ENCODE measurements at places on chromosomes 3 and 15.

DNA sequence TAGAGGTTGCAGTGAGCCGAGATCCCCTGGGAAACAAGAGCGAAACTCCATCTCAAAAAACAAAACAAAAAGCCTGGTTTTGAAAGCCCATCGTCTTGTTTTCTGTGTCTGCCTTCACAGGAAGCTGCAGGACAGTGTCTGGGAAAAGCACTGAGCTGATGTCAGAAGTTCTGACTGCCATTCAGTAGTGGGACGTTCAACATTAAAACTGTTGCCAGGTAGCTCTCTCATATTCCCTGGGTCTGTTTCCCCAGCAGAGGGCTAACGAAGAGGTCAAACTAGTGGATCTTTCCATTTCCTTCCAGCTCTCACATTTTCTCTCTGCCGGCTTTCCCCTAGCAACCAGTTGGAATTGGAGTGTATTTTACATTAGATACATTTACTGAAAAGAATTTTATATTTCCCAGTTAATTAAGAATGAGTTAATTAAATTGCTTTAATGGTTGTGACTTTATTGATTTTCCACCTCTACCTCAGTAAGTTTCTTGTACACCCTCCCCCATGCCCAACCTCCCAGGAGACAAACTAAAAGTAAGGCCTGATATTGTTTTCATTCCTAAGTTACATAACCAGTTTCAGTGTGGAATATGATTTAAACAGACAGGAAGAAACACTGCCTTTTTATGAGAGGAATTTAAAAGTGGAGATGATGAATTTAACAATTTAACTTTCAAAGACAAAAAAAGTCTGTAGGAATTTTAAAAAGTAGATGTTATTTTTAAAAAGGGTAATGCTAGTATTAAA, 29.9 kb downstream of the RCN2 start:
- DNase-seq: no peak

GRCh38 chr3:27767000-27767399, 44.9 kb upstream of the EOMES start:
- no peak for DNase-seq

DNA sequence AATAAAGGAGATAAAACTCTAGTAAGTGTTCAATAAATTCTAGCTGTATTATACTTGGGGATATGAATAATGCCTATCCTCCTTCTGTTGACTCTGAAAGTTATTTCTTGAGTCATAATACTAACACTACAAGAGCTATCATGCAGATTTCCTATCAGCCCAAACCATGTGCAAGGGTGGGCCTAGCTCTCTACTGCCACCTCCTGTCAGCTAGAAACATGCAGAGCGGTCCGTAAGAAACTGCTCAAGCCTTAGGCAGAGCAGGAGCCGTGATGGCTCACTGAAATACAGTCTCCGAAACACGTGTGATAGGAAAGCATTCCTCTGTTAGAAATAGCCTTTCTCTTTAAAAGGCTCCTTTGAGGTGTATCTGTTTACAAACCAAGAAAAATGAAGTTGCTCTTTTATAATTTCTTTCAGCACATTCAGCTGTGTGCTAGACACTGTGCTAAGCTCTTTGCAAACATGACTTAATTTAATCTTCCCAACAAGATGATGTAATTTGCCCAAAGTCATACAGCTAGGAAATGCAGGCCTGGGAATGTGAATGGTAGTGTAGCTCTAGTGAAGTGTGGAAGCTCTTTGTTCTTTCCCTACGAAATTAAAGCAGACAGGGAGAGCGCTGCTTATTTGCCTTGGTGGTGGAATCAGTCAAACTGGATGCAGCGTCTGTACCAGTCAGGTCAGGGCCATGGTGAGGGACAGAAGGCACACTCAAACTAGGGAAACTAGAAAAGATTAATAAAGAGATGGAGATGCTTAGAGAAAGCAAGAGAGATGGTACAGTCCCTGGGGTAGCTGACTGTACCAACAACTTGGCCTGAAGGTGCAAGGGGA, 43.1 kb downstream of the MTHFS start:
- peak; percentile 81 for DNase-seq

GRCh38 chr3:53806182-53807116, 39.8 kb downstream of the CHDH start:
- DNase-seq: peak; percentile 40

- DNase-seq: no peak
Measured at GRCh38 chr3:152043620-152044019, 170.2 kb downstream of the SUCNR1 start.

DNA sequence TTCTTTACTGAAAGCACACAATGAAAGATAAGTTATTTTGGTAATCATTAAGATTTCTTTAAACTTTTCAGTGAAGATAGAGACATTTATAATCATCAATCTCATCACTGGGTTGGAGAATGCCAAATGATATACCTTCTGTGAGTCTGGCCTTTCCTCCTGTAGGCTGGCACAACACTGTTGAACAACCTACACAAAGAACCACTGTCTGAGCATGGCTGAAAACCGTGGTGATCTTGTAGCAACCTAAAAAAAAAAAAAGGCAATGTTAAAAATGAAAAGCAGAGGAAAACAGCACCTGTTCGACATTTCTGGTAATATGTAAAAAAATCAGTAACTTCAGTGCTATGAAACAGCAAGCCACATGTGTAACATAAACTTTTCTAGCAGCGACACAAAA, 1.8 kb downstream of the RPS27L start:
- DNase-seq: no peak

DNA sequence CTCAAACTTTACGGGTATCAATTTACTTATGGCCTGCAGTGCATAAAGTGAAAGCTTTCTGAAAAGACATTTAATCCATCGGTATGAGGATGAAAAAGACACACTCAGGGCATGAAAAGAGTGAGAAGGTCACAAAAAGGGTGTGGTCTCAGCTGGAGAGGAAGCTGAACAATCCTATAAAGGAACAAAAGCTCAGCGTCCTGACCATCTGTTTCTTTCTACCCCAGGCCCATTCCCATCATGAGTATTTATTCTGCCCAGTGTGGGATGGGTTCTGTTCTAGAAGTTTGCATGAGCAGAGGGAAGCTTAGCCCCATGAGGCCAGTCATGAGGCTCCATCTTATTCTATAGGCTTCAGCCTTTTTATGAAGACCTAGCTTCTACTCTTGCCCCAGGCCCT, 144.6 kb downstream of the LPP start:
- no peak for DNase-seq

Measured in non-pigmented ciliary epithelial cell (primary cell).